ENCODE measurements at places on chromosomes 3 and 15. TPM values are rescaled to one million over a fixed set of nuclear protein-coding genes. Genes with fewer than 3 reads are reported as not detected.

- no peak for DNase-seq
Observed at GRCh38 chr15:28003302-28004037, 95.6 kb downstream of the OCA2 start.

- DNase-seq: peak; percentile 70
Observed at GRCh38 chr3:99240700-99241099, 339.2 kb upstream of the DCBLD2 start.

GRCh38 chr3:69085168-69085832, 563 bp downstream of the ARL6IP5 start:
- DNase-seq: peak; percentile 35

DNA sequence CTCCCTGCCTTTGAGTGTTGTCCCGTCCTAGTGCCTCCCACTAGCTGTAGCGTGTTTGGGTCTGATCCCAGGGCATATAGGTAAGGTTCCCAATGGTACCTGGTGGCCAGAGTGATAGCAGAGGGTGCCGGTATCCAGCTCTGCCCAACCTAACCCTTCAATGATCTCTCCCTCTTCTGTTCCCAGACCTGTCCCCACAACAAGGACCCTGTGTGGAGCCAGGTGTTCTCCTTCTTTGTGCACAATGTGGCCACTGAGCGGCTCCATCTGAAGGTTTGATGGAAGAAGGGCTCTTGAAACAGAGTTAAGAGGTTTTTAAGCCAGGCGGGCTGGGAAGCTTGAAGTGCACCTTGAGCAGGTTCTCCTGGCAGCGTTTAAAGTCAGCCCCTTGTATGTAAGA, 35.5 kb downstream of the ESYT3 start:
- DNase-seq: no peak

The TUSC2 gene
- 21.4 TPM for total RNA-seq

DNA sequence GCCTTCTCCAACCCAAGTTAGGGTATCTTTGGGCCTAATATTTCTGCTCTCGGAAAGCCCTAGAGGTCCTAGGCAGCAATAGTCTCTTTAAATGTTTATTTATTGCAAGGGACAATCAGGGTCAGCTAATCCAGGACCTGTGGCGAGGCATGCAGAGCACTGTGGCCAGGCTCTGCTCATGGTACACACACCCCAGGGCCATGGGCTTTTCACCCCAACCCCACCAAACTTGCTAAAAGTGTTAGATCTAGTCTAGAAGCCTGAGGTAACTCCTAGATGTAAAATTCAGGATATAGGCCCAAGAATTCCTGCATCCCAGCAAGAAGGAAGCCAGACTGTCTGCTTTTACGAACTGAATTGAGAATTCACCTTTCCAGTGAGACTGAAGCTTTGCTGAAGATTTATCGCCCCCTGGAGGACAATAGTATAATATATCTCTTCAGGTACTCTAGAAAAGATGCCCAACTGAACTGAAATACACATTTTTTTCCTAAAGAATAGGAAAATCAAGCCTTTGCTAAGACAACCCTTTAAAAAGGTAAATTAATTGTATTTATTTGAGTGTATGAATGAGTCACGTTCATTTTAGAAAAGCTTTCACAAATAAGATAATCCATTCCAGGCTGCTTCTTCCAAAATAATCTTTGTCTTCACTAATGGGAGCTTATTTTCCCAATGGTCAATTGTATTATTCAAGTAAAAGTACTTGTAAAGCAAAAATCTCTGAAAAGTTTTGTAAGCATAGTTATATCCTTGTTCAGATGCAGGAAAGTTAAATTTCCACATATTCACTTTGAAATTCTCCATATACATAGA, 89.8 kb downstream of the LRRC3B start:
- peak; percentile 5 for DNase-seq

GRCh38 chr3:78368636-78369345, 1328.9 kb downstream of the ROBO2 start:
- no peak for DNase-seq

GRCh38 chr15:89359471-89360293, 25.1 kb upstream of the POLG start:
- DNase-seq: no peak

DNA sequence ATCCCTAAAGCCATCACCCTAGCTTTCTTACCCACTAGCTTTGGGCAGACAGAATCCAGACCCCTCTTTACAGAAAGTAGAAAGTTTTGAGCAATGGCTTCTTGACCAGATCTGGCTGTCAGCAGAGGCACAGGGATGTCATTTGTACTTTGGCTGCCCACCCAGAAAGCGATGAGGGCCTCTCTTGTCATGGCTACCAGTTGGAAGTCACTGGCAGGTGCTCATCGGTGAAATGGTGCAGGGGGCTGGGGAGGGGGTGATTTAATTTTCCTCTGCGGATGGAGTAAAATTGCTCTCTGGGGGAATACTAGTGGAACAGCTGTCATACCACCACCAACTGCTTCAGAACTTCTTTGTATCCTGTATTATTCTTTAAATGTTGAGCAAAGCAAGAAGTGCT, 393.7 kb downstream of the LSAMP start:
- DNase-seq: no peak

The NFKBIZ gene
- total RNA-seq: 8.9 TPM

GRCh38 chr15:29008846-29009245, 123.1 kb downstream of the APBA2 start:
- DNase-seq: no peak

The NDN gene
- total RNA-seq: 26.8 TPM

DNA sequence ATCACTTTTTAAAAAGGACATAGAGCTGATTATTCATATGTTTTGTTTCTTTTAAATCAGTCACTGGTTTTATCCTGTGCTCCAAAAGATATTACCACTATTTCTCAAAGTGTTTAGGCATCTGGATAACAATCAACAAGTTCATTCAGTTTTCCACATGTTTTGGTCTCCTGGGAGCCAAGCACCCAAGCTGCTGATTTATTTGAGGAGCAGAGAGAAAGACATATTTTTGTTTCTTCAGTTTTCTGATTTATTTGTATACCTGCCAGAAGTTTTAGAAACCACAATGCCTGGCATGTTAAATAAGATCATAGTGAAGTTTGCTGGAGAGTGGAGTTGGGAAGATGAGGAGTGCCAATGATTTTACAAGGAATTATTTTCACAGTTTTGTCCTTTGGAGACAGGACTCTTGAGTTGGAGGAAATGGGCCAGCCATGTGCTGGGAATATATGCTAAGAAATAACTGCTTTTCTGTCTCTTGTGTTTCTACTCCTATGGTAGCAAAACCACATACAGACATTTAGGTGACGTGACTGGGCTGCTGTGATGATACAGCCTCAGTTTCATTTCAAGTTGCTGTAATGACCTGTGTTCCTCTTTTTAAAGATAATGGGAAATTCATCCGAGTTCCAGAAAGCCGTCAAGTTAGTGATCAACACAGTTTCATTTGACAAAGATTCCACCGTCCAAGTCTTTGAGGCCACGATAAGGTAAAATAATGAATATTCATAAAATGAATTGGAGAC, 11.7 kb downstream of the EDEM1 start:
- DNase-seq: no peak

- DNase-seq: no peak
Observed at GRCh38 chr3:127056281-127056680, 73.4 kb downstream of the PLXNA1 start.

The CCRL2 gene
- 0.40 TPM for total RNA-seq

The MED12L gene
- not detected for total RNA-seq

The GOLGA8S gene
- not detected for total RNA-seq

GRCh38 chr3:185737020-185737419, 87.8 kb downstream of the IGF2BP2 start:
- peak; percentile 49 for DNase-seq

The NMNAT3 gene
- total RNA-seq: 0.87 TPM

DNA sequence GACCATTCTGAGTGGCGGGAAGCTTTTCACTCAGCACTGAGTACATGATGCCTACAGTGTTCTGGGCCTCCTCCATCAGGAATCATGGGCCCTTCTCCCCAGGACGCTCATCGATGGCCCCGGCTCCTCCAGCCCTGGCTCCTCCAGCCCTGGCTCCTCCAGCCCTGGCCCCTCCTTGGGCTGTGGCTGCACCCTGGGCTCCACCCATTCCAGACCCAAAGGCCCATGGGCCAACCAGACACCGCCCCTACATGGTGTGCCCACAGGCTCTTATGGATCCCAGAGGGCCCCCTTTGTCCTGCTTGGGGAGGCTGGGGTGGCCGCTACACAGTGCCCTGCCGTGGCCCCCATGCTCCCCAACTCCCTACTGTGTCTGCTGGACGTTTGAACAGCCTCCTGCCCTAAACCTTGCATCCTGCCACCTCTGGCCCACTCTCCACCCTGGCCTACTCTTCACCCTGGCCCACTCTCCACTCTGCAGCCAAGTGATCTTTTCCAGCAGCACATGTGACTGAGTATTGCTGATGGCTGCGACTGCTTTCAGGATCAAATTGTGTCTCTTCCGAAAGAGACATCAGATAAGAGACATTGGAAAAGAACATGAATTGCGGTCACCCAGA, 57.9 kb downstream of the APBA2 start:
- DNase-seq: no peak

The LRTM1 gene
- not detected for total RNA-seq

DNA sequence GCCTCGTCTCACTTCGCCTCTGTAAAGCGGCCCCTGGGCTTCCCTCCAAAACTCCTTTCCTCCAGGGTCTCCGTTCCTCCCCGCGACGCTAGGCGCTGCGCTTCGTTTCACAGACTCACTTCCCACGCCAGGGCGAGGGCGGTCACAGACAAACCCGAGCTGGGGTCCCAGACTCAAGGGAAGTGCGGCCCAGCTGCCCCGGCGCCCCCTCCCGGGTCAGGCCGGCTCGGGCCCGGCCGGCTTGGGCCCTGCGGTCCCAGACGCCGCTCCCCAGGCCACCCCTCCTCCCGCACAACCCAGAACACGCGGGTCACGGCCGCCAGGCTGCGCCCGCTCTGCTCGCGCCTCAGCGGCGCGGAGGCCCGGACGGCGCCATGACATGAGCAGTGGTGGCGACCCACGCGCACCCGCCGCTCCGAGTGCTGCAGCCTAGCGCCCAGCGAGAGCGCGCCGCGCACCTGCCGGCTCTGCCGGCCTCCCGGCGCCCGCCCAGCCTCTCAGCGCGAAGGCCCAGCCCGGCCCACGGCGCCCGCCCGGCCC, 547 bp downstream of the NUP210 start:
- DNase-seq: no peak

DNA sequence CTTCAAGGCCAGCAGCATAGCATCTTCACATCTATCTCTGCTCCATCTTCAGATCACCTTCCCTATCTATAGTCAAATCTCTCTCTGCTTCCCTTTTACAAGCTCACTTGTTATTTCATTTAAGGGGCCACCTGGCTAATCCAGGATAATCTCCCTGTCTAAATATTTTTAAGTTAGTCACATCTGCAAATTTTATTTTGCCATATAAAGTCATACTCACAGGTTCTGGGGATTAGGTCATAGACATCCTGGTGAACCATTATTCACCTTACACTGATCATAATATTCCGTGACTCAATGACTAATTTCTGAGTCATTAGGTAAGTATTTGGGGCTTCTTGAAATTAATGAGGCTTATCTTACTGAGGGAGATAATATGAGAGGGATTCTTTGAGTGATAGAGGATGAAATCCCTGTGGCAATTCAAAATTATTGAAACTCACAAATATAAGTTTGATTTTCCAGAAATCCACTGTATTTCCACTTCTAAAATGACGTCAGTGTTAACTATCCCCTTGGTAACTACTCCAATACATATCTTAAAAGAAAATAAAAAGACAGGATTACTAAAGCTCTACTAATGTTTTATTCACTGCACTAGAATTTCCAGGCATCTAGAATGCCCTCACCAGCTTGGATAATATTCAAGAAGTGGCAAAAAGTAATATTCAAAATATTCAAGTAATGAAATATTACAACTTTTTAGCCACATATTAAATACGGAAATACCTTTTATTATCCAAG, 93.7 kb upstream of the RBMS3 start:
- DNase-seq: peak; percentile 87

DNA sequence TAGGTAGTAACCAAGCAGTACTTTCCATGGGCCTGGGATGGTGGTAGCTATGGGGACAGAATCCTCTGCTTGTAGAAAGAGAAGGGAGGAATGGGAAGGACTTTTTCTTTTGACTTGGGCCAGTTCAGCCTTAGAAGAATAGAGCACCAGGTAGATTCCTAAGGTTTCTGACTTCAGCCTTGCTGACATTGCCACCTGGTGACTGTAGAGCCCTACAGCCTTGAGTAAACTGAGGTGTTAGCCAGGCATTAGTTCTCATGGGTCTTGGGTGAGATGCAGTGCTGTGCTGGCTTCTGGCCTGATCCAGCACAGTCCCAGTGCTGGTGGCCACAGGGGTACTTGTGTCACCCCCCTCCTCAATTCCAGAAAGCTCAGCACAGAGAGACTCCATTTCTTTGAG, 171.1 kb downstream of the ZBBX start:
- no peak for DNase-seq

Data from lung microvascular endothelial cell (primary cell).